ENCODE measurements at places on chromosomes 6 and 20.

GRCh38 chr20:62704341-62704948 lies 4.2 kb upstream of the NTSR1 start:
- peak; percentile 58 for DNase-seq
- H3K27ac ChIP-seq = no peak overlapping the region
- no peaks in the 10 kb centered on the region for H3K27me3 ChIP-seq
- H3K4me1 ChIP-seq = no peaks in the 10 kb centered on the region
- no peaks in the 10 kb centered on the region for H3K36me3 ChIP-seq
- H3K4me3 ChIP-seq = no peak overlapping the region

- no peaks in the 10 kb centered on the region for H3K4me1 ChIP-seq
- peak within 1 kb of the TSS; percentile 74 for H3K27ac ChIP-seq
Observed at GRCh38 chr20:23086056-23086566, at the start of gene CD93. CD93 (minus strand) TSS chr20:23086324; CDS start chr20:23086192, 132 bp downstream.

DNA sequence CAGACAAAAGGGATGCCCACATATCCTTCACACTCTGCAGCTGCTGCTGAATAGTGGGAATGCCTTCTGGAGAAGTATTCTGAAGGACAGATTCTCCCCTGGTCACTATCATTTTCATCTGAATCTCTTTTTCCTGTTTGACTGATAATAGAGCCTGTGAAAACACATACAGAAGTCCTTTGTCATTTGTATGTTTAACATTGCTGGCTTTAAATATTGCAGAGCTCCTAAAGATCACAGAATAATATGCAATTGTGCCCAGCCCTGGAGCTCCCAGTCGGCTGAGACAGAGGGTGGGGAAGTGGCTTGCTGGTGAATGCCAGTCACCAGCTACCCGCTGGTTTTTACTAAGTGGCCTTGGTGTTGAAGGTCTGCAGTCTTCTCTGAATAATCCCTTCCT lies 272.3 kb downstream of the SYNE1 start:
- no peak overlapping the region for H3K4me3 ChIP-seq
- no peaks in the 10 kb centered on the region for H3K27me3 ChIP-seq
- no peaks in the 10 kb centered on the region for H3K4me1 ChIP-seq
- no peak for DNase-seq
- H3K36me3 ChIP-seq = no peaks in the 10 kb centered on the region
- H3K27ac ChIP-seq = no peak overlapping the region

DNA sequence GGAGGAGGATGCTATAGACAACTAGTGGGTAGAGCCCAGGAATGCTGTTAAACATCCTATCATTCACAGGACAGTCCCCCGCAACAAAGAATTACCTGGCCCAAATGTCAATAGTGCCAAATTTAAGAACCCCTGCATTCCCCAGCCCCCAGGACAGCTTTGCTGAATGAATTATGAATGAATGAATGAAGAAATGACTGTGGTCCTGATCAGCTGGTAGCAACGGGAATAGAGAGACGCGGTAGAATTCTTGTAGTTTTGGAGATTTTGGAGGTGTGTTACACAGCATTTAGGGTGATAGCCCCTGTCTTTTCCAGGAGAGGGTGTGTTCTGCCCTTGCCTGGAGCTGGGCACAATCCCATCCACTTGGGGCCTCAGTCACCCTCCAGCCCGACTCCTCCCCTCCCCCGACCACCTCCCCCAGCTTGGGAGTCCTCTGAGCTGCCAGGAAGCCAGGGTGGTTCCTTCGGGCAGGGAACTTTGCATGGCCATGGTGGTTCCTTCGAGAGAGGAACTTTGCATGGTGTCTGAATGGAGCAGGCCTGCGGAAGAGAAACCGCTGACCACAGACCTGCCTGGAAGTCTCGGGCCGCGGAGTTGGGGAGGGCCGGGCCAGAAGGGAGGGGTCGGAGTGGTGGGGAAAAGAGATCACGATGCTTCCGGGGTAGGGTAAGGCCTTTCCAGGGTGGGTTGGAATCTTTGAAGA lies 1.0 kb upstream of the HCK start:
- DNase-seq = peak; percentile 60
- H3K27me3 ChIP-seq = no peaks in the 10 kb centered on the region
- H3K4me1 ChIP-seq = no peaks in the 10 kb centered on the region
- no peaks in the 10 kb centered on the region for H3K36me3 ChIP-seq

GRCh38 chr6:136921936-136922684 lies at the start of gene SLC35D3:
SLC35D3 (plus strand) TSS chr6:136922301; CDS start chr6:136922429, 128 bp downstream.
- no peak within 1 kb of the TSS for H3K27ac ChIP-seq
- no peak for DNase-seq
- H3K4me1 ChIP-seq = peaks cover 9% of the 10 kb centered on the region
- H3K27me3 ChIP-seq = peaks cover 11% of the 10 kb centered on the region
- peak within 1 kb of the TSS; percentile 25 for H3K4me3 ChIP-seq
- H3K36me3 ChIP-seq = no peaks in the 10 kb centered on the region

- H3K36me3 ChIP-seq = no peaks in the 10 kb centered on the region
- no peak overlapping the region for H3K27ac ChIP-seq
- H3K4me1 ChIP-seq = no peaks in the 10 kb centered on the region
- peak; percentile 85 for DNase-seq
- H3K27me3 ChIP-seq = no peaks in the 10 kb centered on the region
Observed at GRCh38 chr6:13413466-13413862, 73.9 kb downstream of the GFOD1 start.

GRCh38 chr6:65761890-65762289 lies 54.9 kb upstream of the EYS start:
- DNase-seq = no peak
- no peaks in the 10 kb centered on the region for H3K27me3 ChIP-seq
- no peak overlapping the region for H3K4me3 ChIP-seq
- H3K4me1 ChIP-seq = no peaks in the 10 kb centered on the region
- no peak overlapping the region for H3K27ac ChIP-seq
- no peaks in the 10 kb centered on the region for H3K36me3 ChIP-seq

- H3K4me3 ChIP-seq = no peak overlapping the region
- H3K36me3 ChIP-seq = no peaks in the 10 kb centered on the region
- DNase-seq = no peak
- H3K27ac ChIP-seq = no peak overlapping the region
Observed at GRCh38 chr6:147007441-147007840, 196.8 kb upstream of the STXBP5 start.

All from right lobe of liver (tissue), 6 donors.